Stimulated activated CD4-positive, alpha-beta T cell treated with anti-CD3 and anti-CD28 coated beads, Interleukin-15, amount 100 ng/mL, for 24 hours (primary cell): ENCODE measurements at places on chromosomes 3 and 15.

GRCh38 chr15:75167588-75168350, 33.9 kb upstream of the C15orf39 start:
- DNase-seq, result peak; percentile 52

DNA sequence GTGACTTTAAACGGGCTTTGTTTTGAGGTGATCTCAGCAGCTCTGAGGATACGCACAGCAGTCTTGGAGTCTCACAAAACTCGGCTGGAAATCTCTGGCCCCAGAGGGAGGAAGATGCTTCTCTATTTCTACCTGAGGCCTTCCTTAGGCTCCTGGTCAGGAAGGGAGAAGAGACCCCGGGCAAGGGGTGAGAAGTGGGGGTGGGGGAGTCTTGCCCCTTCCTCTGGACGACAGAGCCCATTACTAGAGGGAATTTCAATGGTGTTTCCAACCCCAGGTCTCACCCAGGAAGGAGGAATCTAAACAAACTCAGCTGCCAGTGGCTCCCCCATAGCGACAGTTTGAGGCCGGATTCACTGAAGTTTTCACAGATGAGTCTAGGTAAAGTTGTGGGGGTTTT, 37.4 kb upstream of the PCSK6 start:
- no peak for DNase-seq

- no peak for DNase-seq
Observed at GRCh38 chr3:25365636-25366035, 62.4 kb upstream of the RARB start.

DNA sequence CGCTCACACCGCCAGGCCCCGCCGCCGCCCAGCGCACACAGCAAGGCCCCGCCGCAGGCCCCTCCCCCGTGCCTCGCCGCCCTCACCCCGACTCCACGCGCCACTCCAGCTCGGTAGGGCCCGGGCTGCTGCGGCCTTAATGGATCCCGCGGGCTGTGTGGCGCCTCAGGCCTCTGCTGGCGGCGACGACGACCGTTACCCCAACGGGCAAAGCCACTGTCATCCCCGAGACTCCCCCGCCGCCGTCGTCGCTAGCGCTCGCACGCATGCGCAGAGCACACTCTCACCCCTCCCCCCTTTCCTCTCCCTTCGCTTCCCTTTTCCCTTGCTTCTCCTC, at the start of gene MSL2:
Gene MSL2 (minus strand): TSS at position 272 of the 337 bp plus-strand sequence. CDS start 1,222 bp downstream, outside the sequence.
- DNase-seq, result no peak

DNA sequence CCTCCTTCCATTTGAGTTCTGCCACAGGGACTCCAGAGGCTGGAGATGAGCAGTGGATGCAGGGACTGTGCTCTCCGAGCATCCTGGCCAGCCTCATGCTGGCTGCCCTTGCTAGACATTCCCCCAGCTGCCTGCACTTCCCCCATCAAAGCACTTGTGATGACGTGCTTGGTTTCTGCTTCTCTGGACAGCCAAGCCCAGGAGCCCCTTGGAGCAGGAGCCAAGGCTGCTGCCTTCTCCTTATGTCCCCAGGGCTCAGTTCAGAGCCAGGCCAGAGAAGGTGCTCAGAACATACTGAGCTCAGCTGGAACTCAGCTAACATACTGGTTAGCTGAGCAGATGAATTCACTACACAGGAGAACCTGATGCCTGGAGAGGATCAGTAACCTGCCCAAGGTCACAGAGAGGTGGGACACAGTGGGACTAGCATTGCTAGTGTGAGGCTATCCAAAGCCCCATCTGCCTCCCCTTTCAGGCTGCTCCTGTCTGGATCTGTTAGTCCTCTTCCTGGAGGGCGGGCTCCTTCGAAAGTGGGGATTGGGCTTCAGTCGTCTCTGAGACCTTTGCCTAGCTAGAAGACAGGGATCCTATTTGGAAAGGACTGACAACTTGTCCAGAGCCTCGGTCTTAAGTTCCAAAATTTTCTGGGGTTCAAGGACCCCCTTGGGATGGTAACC, 4.3 kb downstream of the PCBP4 start:
- no peak for DNase-seq

DNA sequence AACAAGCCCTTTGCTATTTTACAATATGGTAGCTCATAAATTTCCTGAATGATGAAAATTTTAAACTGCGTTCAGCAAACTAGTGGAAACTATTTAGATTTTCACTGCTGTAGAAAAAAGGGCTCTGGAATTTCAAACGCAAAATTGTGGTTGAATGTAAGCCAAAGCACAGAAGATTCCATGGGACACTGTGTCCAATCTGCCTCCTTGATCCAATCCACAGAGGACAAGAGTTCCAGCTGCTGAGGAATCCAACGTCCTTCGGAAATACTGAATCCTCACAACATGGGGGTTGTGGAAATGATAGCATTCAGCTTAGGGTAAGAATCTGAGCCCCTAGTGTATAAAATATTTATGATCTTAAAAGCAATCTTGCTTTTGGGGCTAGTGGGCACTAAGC, 161.0 kb downstream of the PLD1 start:
- no peak for DNase-seq

DNA sequence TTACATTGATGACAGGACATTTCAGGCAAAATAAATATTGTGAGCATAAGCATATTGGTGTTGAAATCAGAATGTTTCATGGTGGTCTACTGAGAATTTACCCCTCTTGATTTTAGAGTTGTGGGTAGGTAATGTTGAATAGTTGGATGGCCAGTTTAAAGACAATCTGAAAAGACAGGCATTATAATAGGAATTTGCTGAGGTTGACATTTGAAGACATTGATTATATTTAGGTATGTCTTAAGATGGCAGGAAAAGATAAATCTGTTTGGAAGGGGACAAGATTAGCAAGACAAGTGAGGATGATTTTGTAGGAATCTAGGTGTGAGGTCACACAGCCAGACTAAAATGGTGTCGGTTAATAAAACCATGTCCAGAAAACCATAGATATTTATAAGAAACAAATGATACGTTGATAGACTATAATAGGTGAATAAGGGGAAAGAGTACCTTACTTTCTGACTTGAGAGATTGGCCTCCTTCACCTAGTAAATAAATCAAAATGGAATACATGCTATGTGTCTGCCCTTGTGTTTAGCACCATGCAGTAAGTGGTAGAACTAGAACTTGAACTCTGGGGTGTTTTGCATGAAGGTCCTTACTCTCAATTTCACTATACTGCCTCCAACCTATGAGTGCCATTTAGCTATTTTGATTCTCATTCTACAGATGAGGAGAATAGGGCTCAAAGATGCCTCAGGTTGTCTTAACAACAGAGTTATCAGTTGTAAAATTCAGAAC, 57.9 kb downstream of the ALCAM start:
- DNase-seq, result no peak

DNA sequence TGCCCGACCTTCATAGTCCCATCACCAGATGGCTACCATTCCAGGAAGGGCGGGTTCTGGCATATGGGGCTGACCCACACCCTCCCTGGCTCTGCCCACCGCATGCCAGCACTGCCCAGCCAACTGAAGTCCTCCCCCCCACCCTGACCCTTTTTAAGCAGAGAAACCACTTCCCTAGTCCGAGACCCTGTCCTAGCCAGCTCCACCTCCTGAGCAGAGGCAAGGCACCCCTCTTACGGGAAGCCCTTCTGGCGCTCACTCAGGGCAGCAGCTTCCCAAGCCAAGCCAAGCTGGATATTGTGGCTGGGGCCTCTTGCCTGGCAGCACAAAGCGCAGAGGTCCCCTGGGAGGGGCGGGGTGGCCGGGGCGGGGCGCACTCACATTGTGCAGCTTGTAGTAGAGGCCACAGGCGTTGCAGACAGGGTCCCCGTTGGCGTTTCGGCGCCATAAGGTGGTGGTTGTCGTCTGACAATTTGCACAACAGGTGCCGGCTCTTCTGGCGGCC, 11.5 kb downstream of the GATA2 start:
- no peak for DNase-seq

- DNase-seq, result no peak
Observed at GRCh38 chr3:9683426-9683825, 20.2 kb upstream of the CPNE9 start.

DNA sequence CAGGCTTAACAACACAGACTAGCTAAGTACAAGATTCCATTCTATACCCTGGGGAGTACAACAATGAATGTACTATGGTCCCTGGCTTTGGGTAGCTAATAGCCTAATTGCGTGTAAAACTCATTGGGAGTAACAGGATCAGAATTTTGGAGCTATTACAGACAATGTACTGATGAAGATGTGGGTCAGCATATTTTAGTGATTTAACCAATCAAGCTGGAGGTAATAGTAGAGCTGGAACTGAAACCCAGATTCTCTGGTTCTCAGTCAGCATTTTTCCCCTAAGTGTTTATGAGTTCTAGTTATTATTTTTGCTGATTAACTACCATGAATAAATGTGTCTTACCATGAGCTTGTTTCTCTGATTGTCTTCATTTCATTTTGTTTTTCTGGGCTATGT, 578.7 kb downstream of the NLGN1 start:
- no peak for DNase-seq

DNA sequence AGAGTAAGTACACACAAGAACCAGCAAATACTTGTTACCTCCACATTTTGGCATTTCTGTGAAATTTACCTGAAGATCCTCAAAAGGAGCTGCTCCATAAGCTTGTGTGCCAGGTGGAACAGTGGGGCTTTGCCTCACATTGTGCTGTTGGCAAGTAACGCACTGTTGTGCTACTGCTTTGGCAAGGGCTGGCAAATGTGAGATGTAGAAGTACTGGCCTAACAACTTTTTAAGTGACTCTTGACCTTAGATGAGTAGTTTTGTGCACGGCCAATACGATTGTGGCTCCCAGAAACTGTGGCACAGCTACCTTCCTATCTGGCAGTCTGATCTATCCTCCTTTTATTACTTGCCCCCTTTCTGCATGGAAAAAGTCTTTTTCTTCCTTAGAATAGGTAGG, 337.0 kb downstream of the KCNH8 start:
- DNase-seq, result no peak

GRCh38 chr15:63860155-63860554, 26.4 kb upstream of the HERC1 start:
- DNase-seq, result peak; percentile 57

DNA sequence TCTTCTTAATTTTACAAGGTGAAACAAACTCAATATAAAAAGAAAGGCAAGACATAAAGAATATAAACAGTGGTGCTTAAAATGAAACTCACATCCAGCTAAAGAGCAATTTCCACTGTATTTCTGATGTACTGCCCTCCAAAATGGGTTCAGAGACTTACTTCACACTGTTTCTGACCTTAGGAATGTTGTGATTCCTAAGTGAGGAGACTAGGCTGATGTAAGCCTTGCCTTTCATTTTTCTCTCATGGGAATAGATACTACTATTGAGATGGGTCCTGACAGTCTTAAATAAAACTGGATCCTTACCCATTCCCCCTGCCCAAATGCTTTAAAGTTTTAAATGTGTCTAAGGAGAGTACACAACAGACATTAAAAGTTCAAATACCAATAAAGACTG, 86.9 kb downstream of the CBLB start:
- DNase-seq, result no peak

DNA sequence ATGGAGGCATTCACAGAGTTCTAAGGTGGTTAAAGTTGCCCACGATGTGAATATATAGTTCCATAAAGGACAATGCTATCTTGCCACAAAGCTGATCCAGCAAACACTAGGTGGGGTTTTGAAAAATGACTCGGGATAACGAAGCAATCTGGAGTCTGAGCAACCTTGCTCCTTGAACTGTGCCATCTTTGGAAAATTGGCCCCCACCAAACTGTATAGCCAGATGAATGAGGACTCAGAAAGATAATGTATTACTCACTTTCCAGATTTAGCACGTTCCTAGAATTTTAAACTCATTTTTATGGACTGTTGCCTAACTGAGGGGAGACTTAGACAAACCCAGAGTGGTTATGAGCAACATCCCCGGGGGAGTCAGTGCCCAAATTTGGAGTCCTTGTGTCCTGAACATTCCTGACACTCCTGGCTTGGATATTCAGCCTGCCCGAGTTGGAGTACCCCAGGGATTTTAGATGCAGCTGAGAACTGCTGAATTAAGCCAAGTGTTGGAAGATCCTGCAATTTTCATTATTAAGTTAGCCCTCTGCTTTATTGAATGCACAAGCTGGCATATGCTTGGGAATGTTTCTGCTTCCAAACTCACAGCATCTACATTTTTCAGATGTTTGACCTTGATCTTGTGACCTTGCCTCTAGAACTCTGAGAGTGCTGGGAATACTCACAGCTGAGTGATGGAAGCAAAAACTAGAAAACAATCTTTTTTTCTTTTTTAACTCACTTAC, 8.8 kb upstream of the MAGI1 start:
- DNase-seq, result no peak

- peak; percentile 5 for DNase-seq
Observed at GRCh38 chr3:32237670-32238452, 619 bp upstream of the CMTM8 start.

GRCh38 chr3:183211352-183211751, 41.7 kb upstream of the B3GNT5 start:
- no peak for DNase-seq

DNA sequence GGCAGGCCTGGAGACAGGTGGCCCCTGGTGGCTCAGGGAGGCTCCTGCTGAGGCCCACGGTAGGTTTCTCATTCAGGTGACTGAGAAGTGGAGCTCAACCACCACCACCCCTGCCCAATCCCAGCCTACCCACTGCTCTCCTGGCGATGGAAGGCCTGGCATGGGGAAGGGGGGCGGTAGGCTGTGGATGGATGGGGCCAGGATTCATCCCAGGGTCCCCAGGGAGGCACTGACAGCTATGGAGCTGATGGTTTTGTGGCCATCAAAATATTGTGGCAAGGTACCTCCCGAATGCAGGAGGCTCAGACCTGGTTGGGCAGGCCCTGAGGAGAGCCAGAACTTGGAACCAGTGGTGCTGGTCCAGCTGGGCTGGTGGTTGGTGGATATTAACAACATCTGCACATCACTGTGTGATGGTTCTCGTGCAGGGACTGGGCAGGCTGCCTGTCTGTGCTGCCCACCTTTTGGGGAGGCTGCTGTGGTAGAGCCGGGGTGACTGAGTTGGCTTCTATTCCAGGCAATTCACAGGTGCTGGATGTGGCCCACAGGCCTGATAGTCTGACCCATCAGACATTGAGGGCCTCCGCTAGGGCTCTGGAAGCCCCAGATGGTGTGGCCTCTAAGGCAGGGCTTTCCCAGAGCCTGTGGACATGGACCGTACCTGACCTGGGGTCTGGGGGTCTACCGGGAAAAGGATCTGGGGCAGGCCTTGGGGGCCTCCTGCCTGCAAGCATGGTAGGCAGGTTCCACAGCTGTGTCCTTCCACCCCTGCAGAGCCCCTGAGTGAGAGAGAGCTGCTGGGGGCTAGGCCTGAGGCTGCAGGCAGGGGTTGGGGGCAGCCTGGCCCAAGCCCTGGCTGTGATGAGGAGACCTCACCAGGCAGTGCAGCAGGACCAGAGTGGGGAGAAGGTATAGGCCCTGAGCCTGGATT, 3.4 kb downstream of the ZBTB47 start:
- DNase-seq, result no peak

DNA sequence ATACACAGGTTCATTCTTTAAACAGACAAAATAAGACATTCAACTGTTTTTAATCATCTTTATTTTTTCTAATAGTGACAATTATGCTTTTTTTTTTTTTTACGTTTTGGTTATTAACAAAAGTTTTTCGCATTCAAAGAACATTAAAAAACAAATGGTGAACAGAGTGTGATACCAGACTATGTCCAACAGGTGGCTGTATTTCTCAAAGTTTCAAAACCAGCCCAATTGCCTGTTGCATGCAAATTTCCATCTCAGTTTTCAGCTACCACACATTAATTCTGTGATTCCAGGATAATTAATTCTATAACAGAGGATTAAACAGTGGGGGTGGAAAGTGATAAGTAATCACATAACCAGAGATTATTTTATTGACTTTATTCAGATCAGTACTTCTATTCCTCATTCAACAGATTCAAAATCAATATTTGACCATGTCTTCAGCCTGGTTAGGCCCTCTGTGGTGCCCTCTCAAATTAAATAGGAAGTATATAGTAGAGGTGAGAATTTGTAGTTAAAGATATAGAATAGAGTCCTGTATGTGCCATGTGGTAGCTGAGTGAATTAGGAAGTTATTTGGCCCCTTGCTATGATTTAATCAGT, 122.2 kb upstream of the DCBLD2 start:
- DNase-seq, result no peak
